ENCODE measurements at places on chromosomes 3 and 15.

DNA sequence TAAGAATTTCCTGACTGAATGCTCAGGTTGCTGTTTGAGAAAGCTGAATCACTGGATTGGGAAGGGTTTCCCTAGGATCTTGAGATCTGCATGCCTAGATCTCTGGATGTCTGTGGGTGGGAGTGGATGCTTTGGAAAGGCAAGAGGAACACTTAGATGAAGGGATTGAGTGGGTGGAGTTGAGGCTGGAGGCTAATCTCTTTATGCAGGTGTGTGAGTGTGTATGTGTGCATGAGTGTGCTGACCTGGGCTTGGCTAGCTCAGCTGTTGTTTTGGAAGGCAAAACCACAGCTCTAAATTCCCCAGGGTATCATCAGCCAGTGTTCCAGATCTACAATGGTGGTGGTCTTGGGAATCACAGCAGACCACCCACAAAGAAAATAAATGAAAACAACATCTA, 60.5 kb downstream of the CLDN1 start:
- DNase-seq: no peak

DNA sequence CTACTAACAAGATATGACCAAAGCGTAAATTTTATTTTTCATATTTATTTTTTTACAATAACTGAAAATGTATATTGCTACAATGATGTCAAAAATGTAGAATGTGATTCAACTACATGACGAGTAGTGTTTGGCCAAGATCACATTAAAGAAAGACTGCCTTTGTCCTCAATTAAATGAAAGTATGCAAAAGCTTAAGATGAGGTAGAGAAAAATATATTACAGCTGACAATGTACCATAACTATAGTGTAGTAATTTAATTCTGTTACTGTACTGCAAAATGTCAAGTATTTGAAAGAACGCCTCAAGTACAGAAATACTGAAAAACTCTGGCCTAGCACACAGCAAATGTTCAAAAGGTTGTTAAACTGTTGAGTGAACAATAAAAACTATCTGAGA, 9.7 kb downstream of the PRICKLE2 start:
- DNase-seq: no peak

GRCh38 chr15:66498501-66499386, 1.2 kb upstream of the SNAPC5 start:
- no peak for DNase-seq

- no peak for DNase-seq
Measured at GRCh38 chr3:17238023-17238422, 353.3 kb downstream of the PLCL2 start.

- DNase-seq: no peak
Measured at GRCh38 chr3:68802111-68802870, 130.1 kb downstream of the TAFA4 start.

GRCh38 chr15:40722934-40723333, 28.0 kb downstream of the RAD51 start:
- DNase-seq: no peak

DNA sequence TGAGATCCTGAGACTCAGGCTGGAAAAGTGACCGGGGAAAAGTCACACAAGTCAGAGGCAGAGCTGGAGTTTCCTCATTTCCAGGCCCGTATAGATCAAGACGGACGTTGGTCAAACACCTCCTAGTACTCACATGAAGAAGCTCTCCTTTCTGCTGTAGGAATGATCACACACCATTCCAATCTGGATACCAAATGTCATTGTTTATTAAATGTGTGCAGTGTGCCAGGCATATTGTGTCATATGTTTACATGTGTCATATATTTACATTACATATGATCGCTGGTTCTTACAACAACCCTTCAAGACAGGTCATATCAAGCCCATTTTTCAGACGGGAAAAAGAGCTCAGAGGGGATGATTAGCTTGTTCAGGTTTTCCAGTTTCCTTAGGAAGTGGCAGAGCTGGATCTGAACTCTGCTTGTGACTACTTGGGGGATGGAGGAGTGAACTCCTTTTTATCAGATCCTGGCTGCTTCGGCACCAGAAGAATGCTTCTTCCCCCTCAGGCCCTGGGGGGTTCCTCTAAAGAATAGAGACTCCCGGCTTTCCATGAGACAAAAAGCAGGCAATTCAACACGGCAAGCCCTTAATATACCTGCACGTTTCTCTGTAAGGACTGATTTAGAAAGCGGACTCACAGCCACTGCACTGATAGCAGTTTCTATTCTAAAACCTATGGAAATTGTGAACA, 41.9 kb downstream of the FAM43A start:
- no peak for DNase-seq

GRCh38 chr3:6105187-6105586, 755.7 kb upstream of the GRM7 start:
- no peak for DNase-seq

GRCh38 chr15:89783111-89783860, 7.2 kb downstream of the MESP2 start:
- DNase-seq: no peak

GRCh38 chr3:13432093-13432492, 12.0 kb upstream of the NUP210 start:
- DNase-seq: no peak

GRCh38 chr15:82539691-82540054, 584 bp downstream of the RPS17 start:
- DNase-seq: no peak

DNA sequence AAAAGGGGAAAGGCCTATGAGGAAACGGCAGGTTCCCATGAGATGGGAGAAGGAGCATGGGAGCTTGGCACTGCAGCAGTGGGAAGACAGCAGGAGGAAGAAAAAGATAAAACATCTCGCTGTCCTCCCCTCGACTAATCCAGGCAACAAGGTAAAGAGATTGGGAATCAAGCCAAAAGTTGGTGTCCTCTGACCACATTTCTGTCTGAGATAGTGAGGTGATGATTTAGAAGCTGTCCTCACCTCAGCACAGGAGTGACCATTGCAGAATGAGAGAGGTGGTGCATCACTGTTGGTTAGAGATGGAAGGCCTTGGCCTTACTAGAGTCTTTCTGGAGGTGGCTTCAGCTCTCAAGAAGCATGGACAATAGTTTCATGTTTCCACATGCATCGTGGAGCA, 226.6 kb upstream of the CCDC54 start:
- DNase-seq: no peak

DNA sequence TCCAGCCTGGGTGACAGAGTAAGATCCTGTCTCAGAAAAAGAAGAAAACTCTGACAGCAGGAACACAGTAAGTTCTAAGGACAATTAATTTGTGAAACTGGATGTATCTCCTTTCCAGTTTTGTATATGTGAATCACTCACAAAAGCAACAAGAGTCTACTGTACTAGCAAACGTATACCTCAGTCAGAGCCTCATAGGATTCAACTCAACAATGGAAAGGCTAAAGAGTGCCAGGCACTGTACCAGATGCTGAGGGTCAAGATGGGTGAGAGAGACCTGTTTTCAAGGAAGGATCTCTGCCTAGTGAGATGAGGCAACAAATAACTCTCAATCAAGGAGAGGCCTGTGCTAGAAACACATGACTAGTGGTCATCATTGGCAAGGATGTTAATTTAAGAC, 14.9 kb downstream of the TBL1XR1 start:
- DNase-seq: no peak

DNA sequence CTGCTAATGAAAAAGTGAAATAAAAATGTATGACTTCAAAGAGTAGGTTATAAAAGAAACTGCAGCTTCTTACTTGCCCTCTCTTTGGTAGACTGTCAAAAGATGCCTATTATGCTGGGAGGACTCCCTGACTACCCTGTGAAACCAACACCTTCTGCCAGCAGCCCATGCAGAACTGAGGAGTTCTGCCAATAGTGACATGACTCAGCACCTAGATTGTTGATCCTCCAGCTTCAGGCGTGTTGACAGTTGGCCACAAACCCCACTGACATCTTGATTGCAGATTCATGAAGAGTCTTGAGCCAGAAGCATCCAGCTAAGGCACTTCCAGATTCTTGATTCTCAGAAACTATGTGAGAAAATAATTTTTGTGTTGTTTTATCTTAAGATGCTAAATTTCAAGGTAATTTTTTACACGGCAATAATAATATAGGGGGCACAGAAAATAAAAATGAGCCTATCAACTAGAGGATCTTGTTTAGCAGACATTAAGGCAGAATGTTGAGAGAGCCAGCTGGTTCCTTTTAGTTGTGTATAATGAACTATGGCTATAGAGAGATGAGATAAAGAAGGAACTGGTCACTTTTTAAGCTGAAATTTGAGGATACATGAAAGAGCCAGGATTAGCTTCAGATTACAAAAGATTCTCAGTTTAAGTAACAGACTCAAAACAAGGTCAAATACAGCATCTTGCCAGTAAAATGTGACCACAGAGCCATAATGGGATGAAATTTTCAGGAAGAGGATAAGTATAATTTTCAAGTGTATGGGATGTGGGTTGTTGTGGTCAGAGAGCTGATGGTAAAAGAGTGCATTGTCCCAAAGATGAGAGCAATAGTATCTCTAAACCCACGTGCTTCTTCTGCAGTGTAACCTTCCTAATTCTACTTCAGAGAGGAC, 588.7 kb upstream of the CBLB start:
- no peak for DNase-seq

DNA sequence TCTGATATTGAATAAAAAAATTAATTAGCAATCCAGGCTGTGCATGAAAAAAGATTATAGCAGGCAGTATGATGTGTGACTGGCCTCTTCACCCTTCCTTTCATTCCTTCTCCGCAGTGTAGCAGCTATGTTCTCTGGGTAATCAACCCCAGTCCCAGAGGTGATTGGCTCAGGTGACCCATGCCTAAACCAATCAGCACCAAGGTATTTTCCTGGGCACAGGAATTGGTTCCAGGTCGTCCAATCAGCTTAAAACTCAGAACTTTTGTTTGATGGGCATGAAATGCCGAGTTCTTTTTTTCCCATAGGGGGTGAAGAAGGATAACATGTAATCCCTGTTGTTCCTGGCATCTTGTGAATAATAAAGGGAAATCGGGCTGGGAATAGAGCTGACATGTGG, 5.8 kb upstream of the BNC1 start:
- no peak for DNase-seq

- DNase-seq: no peak
Measured at GRCh38 chr15:70652341-70652740, 111.0 kb downstream of the UACA start.

GRCh38 chr3:46293991-46294833, 52.0 kb downstream of the CCR3 start:
- DNase-seq: no peak

DNA sequence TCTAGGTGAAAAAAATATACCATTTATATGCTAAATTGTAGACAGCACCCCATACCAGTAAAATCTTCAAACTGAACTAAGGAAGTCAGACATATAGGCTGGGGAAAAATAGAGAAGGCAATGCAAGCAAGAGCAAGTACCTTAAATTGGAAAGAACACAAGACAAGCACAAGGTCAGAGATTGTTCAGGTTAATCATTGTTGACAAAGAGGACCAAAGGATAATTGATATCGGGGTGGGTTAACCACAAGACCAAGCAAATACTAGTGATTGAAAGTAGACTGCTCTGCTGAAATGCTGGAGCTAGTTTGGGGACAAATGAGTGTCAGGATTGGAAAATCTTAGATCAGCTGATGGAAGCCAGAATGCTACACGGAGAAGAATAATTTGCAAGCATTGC, 499.8 kb downstream of the ROBO2 start:
- DNase-seq: no peak

- no peak for DNase-seq
Measured at GRCh38 chr3:149563114-149563513, 88.6 kb downstream of the TM4SF4 start.

- DNase-seq: no peak
Measured at GRCh38 chr3:64270142-64270865, 45.0 kb upstream of the PRICKLE2 start.

DNA sequence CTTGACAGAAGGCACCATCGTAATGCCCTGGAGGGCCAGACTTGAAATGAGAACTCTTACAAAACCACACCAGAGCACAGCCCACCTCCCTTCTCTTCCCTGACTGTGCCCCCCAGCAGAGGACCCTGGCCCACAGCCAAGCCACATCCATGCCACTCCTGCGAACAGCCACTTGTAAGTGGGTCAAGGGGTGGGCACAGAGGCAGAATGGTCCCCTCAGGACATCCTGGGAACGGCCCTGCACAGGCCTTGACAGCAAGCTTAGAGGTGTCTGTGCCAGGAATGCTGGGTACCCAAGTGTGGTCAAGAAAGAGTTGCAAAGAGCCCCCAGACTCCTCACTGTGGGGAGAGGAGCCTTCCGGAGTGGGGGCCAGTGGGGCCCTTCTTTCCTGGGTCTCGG, 33.3 kb downstream of the HCN4 start:
- no peak for DNase-seq

DNA sequence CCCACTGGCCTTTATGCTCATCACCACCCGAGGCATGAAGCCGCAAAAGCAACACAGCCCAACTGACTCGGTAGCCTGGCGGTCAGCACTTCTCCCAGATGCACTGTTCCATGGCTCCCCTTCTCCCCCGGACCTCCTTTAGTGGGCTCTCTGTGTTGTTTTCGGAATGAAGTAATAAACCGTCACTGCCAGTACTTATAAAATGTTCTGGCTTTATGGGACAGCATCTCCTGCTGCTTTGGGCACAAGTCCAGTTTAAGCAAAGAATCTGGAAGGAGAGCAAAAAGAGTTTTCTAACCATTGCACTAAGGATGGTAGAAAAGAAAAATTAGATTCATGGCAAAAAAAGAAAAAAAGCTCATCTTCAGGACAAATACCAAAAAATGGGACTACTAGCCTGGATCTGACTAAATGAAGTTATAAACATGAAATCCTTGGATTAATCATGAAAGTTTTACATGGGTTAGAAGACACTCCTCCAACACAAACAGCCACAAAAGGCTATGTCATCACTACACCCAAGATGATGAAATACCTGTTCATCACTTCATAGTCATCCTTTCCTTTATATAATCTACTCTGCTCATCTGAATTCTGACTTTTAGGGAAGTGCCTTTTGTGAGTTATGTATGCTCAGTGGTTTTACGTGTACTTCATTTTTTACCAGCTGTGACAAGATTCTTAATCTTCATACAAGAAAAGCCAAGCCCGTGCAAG, 89.5 kb upstream of the UBE2E2 start:
- no peak for DNase-seq

DNA sequence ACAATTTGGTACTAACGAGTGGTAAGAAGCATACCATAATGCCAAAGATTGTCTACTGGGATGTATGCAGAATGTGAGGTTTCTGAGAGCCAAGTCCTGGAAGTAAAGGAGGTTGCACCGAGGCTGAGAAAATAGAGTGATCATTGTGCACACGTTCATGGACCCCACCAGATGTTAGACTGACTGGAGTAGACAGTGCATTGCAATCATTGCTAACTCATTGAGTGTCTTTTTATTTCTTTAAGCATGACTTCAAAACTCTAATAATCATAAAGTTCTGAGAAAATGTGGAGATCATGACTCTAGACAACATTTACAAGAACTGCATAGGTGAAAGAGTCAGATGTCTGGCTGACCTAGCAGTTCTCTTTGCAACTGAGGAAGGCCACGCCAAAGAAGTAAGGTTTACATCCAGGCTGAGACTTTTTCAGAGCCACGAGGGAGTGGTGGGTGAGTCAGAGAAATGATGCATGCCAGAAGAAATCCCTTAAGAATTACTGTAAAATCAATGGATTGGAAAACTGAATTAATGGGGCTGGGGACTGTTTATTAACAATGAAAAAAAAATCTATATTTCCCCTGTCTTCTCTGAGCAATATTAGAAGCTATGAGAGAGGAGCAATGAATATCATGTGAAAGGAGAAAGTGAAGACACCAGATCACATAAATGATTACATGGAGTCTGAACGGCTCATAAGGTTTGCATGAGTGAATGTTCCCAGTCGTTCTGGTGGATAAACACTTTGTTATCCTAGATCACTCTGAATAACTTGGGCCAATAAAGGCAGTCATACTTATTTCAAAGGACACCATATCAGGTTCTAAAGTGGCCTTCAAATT, 76.0 kb upstream of the SLC25A26 start:
- no peak for DNase-seq

- DNase-seq: no peak
Measured at GRCh38 chr3:75110741-75111140, 496.3 kb upstream of the CNTN3 start.

Measured in activated CD4-positive, alpha-beta T cell treated with anti-CD3 and anti-CD28 coated beads, Interleukin-2, amount 50 U/mL, for 4 hours (primary cell).